ENCODE measurements at places on chromosomes 1 and 21. TPM values are rescaled to one million over a fixed set of nuclear protein-coding genes. Genes with fewer than 3 reads are reported as not detected.

The KRTAP25-1 gene
- total RNA-seq: not detected

The B3GALT2 gene
- 0.18 TPM for total RNA-seq

The S100B gene
- 1.2 TPM for total RNA-seq

The EBNA1BP2 gene
- 59.4 TPM for total RNA-seq

The PRDM16 gene
- total RNA-seq: 11.3 TPM

The KIF21B gene
- total RNA-seq: not detected

The ACTL8 gene
- total RNA-seq: not detected

The RNU1-3 gene
- under 0.01 TPM for total RNA-seq

The FAM151A gene
- not detected for total RNA-seq

DNA sequence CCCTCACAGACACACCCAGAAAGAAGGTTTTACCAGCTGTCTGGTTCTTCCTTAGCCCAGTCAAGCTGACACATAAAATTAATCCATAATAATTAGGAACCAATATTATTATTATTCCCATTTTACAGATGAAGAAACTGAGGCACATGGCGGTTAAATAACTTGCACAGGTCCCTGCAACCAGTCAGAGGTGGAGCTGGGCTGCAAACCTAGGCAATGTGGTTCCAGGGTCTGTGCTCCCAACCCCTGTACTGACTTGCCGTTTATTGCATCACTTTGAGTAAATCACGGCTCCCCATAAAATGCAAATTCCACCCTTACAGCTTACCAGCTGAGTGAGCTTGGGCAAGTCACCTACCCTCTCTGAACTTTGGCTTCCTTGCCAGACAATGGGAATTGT lies 179.2 kb upstream of the POU3F1 start:
- no peak for DNase-seq

DNA sequence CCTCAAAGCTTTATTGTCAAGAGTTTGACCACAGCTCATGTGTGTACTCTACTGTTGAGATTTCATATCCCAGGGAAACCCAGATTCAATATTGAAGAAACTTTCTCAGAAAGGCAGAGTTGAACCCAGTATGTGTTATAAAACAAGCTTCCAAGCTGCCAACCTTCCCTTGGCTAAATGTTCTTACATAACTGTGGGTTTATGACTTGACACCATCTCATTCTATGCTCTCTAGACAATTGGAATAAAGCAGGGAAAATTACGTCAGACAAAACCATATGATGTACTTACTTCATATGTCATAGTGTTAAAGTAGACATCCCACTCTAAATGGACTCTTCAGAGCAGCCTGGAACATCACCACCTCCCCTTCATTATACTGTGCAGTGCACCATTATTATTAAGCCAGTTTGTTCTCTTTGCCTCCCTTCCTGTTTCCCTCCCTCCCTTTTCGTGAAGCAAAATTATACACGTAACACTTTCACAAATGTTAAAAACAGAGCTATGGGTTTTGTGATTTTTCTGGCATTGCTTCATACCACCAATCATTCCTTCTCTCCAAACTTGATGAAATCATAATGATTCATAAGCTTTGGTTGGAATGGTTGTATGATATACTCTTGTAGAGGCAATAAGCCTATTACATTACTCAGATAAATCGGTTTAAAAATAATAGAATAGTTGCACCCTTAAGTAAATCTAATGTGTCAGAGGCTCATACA lies 507.2 kb downstream of the LTN1 start:
- peak; percentile 96 for DNase-seq

GRCh38 chr21:38637161-38637560 lies 138.9 kb upstream of the ERG start:
- DNase-seq: no peak

DNA sequence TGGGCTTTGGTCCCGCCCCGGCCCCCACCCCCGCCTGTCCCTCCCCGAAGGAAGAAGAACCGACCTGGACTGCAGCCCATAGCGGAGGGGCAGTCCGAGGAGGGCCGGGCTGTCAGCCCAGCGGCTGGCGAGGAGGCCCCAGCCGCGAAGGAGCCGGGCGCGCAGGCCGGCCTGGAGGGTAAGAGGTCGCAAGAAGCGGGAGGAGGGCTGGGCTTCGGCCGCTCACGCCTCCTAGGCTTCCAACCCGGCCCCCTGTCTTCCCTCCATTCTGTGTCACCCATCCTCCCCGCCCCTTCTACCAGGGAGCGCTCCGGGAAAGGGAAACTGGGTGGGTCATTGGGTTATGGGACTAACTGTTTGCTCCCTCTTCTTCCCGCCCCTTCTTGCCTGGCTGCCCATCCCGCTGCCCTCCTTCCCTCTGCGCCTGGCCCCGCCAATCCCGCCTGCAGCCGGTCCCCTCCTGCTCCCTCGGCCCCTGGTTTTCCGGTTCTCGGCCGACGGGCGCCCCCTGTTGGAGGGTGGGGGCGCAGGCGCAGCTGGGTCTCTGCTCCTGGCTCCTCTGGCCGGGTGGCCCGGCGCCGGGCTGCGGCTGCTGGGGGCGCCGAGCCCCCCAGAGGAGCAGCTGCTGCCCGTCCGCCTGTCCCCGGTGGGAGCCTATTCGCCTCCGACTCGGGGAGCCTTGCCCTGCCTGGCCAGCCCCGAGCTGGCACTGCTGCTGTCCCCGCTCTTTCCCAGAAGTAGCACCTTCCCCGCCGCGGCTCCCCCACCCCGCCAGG lies 2.4 kb downstream of the RUSC1 start:
- DNase-seq: peak; percentile 94

DNA sequence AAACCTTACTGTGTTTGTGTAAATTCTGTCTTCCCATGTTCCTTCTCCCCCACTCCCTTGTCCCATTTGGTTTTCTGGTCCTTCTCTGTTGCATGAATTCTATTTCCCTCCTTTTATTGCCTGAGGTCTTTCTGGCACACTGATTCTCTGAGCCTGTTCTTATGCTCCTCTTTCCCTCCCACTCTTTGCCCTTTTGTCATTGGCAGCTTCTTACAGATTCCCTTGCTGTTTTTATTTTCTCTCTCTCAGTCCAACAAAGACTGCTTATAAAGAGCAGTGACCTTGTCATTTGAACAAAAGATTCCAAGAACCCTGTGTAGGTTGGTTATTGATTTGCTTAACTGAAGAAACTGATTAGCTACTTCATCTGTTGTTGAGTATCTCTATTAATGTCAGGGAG lies 49.7 kb downstream of the GPR52 start:
- no peak for DNase-seq

DNA sequence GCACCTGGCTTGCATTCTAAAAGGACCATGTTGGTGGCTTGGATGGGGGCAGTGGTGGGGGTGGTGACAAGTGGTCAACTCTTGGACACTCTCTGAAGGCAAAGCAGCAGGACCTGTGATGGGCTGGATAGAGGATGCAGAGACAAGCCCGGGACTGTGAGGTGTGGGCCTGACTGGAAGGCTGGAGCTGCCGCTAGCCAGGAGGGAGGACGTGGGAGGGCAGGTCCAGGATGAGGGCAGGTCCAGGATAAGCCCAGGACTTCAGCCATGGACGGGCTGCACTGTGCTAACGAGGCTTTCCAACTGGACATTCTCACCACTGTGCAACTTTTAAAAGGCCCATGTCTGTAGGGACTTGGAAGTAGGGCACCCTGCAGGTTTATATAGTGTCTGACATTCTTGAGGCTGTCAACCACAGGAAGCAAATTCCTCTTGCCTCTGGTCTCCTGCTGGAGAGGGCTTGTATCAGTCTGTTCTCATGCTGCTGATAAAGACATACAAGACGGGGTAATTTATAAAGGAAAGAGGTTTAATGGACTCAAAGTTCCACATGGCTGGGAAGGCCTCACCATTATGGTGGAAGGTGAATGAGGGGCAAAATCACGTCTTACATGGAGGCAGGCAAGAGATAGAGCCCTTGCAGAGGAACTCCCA lies 8.3 kb upstream of the C1orf167 start:
- DNase-seq: peak; percentile 12

DNA sequence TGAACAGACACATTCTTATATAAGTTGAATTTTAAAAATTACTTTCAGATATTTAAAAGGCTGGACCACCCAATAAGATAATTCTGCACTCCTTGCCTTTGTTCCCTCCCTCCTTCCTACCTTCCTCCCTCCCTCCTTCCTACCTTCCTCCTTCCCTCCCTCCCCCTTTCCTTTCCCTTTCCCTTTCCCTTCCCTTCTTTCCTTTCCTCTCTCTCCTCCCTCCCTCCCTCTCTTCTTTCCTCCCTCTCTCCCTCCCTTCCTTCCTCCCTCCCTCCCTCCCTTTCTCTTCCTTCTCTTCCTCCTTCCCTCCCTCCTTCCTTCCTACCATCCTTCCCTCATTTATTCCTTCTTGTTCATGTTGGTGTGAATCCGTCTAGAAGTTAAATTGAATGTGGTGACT lies 93.0 kb downstream of the ATP6V1G3 start:
- no peak for DNase-seq

GRCh38 chr1:235106457-235106856 lies 22.2 kb downstream of the TOMM20 start:
- DNase-seq: no peak

DNA sequence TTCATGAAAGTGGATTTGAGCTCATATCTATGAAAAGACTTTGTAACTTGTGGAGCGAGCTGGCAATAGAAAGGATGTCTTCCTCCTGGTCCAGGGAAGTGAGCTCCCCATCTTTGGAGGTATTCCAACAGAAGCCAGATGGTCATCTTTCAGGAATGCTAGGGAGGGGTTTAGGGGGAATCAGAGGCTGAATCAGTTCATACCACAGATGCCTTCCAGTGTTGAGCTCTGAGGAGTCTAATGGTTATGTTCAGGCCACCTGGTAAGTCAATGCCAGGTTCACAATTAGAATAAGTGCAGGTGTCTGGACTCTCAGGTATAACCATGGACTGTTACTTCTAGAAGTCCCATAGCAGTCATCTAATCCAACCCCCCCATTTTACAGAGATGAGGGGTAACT lies 119.1 kb downstream of the ACTL8 start:
- DNase-seq: peak; percentile 94

DNA sequence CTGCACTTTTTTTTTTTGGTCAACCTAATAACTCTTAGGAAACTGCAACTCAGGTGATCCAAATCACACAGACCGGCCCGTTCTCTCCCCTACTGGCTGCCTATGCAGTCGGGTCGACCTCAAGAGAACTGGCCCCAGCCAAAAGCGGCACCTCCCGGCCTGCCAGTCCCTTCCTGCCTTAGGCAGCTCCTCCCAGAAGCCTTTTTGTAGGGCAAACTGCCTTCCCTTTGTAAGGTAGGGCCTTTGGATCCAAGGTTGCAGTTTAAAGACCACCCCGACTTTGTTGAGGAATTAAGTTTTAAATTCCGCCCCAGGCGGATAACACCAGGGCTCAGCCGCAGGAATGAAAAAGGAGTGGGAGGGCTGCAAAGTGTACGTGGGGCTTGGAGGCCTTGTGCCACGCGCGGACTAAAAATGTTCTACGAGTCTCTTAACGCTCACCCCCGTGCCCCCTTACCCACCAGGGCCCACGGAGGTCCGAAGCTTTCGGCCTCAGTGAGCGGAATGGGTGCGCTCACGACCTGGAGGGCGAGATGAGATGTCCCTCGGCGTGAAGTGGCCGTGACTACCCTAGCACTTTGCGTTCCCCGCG lies 642 bp upstream of the ST3GAL3 start:
- DNase-seq: peak; percentile 26

- no peak for DNase-seq
Measured at GRCh38 chr1:204475656-204476432, 18.8 kb downstream of the PIK3C2B start.

- DNase-seq: no peak
Measured at GRCh38 chr21:40688106-40688864, 158.7 kb downstream of the DSCAM start.

DNA sequence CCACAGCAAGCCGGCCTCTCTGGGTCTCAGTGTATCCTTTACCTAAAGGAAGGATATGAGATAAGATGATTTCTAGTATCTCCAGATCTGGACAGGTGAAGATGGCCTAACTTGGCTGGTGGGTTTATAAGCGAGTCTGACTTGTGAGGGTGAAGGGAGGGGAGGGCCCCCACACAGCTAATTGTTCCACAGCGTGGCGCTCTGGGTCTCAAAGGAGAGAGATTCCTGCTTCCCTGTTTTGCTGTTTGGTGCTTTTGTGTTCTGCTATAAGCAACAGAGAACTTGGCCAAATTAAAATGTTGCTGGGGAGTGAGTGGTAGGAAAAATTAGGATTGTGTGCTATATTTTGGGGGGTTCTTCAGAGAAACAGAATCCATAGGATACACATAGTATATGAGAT lies 28.9 kb upstream of the NLRP3 start:
- no peak for DNase-seq

GRCh38 chr21:20685475-20685874 lies 312.7 kb upstream of the NCAM2 start:
- no peak for DNase-seq

DNA sequence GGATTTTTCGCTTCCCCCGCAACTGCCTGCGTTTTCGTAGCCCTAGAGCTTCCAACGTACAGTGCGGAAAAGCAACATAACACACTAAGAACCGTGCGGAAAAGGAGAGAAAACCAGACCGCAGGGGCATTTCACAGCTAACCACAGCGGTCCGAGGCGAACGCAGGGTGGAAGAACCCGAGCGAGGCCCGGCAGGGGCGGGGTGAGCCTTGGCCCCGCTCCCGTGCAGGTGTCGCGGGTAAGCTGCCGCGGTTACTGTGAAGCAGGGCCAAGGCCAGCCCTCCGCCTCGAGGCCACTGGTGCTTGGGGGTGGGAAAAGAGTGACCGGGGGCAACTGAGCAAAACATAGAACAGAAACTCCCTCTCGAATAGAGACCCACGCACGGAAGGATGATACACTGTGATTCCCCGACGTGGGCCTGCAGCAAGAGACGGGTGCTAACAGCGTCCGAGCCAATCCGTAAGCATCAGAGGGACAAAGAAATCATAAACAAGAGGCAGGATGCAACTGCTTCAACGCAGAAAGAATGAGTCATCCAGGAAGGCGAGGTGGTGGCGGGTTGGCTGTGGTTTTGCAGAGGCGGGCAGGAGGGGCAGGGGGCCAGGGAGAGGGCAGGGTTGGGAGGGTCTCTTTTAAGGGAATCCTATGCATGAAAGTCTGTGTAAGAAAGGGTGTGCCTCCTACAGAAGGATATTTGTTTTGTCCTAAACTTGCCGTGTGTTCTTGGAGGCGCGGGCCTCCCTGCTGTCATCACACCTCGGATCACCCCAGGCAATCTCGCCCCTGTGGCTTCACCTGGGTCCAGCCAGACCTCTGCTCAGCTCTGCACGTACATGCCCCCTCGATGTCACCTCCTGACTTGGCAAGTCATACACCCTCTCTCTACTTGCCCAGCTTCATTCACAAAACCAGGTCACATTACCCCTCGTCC lies 7.3 kb downstream of the GNG4 start:
- no peak for DNase-seq

DNA sequence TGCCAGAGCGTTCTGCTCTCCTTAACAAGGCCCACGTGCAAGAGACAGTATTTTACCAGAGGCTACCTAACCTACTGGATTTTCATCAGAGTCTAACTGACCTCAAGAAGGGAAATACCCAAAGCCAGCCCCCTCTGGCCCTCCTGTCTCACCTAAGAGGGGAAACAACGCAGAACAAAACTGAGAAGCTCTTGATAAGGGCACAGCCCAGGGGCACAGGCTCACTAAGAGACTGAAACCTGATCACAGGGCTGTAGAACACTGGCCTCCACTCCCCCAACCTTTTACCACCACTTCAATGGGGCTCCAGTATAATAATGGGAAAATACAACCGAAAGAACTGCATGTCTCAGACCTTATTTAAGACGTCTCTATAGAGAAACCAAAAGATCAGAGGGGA lies 449.5 kb upstream of the CAMK1G start:
- DNase-seq: no peak
